Activated CD8-positive, alpha-beta memory T cell treated with anti-CD3 and anti-CD28 coated beads for 24 hours (primary cell): ENCODE measurements at places on chromosomes 4 and X.
A peak's percentile ranks its signal among the peaks of the same experiment; 100 is the strongest.

GRCh38 chr4:7358100-7358735 is 76.5 kb downstream of the PSAPL1 start:
- no peak for DNase-seq

DNA sequence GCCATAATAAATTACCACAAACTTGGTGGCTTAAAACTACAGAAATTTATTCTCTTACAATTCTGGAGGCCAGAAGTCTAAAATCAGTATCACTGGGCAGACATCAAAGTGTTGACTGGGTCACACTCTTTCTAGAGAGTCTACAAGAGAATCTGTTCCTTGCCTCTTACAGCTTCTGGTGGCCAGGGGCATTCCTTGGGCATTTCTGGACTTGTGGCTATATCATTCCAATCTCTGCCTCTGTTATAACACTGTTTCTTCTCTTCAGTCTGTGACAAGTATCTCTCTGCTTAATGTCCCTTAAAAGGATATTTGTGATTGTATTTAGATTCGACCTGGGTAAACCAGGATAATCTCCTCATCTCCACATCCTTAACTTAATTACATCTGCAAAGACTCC is 207.3 kb upstream of the DCAF8L1 start:
- DNase-seq = no peak

- DNase-seq = no peak
Observed at GRCh38 chrX:117327373-117327772, 789.2 kb downstream of the KLHL13 start.

GRCh38 chr4:101008503-101008902 is 338.8 kb downstream of the PPP3CA start:
- no peak for DNase-seq

- DNase-seq = no peak
Observed at GRCh38 chrX:355329-356050, 31.2 kb downstream of the PPP2R3B start.

DNA sequence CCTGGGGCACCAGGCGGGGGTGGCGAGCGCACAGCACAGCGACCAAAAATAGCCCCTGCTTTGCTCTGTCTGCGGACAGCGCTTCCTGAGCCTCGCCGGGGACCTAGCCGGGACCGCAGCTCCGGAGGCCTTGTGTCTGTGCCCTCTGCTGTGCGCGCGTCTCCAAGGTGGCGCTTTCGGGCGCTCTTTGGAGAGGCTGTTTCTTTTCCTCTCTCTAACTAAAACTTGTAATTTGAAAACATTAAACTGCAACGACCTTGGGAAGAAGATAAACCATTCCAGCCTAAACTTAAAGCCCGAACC is 3.4 kb downstream of the ARX start:
- no peak for DNase-seq

- DNase-seq = no peak
Observed at GRCh38 chrX:80174925-80175574, 160.5 kb downstream of the TBX22 start.

GRCh38 chr4:114263233-114263632 is 283.8 kb upstream of the ARSJ start:
- DNase-seq = no peak

GRCh38 chr4:87025614-87026041 is 90.8 kb downstream of the AFF1 start:
- DNase-seq = no peak

- no peak for DNase-seq
Observed at GRCh38 chr4:75699299-75699698, 25.1 kb upstream of the USO1 start.

GRCh38 chr4:76663824-76664223 is 228.8 kb downstream of the SHROOM3 start:
- DNase-seq = no peak

DNA sequence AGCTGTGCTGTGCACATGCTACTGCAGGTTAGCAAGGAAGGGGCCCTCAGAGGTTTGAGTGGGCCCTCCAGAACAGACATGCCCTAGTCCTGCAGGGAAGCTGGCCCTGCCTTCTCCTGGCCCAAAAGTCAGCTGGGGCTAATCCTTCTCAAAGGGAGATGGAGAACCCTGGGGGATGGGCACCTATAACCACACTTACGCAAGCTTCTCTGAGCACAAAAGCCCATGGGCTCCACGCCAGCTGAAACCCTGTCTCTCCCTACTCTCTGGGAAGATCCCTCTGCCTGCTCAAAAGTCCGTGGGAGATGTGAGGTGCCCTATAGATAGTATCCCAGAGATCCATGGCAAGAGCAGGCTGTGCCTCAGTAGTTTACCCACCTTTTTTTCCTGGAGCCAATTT is 58.9 kb upstream of the DKK2 start:
- no peak for DNase-seq

DNA sequence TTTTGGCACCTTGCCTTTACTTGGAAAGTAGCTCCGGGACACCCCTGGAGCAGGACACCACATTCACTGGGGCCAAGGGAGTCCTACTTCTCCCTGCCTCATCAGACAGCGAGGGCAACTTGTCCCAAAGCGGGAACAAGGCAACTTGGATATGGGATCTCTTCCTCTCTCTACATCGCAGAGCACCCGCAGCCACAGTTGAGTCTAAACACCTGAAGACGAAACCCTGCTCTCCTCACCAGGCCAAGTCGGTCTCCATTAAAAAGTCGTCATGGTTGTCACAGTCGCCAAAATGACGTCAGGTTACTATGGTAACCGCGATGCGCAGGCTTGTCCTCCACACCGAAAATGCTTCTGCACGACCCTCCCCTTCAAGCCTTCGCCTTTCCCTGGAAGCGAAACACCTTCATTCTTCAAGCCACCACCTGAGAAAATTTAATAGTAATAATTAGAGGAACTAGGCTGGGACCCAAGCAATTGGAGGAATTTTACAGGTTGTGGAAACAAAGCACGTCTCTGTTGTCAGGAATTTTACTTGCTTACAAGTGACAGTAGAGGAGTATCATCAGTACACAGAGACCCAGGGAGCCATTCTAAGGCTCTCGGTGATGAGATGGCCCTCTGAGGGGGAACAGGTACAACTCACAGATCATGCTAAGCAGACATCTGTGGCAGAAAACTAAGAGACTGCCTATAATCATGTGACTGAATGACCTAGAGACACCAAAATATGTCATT is 30.5 kb upstream of the TCEAL4 start:
- DNase-seq = peak; percentile 80

- DNase-seq = no peak
Observed at GRCh38 chrX:45191820-45192409, 8.8 kb downstream of the DIPK2B start.
